ENCODE measurements at places on chromosomes 2 and 18.

DNA sequence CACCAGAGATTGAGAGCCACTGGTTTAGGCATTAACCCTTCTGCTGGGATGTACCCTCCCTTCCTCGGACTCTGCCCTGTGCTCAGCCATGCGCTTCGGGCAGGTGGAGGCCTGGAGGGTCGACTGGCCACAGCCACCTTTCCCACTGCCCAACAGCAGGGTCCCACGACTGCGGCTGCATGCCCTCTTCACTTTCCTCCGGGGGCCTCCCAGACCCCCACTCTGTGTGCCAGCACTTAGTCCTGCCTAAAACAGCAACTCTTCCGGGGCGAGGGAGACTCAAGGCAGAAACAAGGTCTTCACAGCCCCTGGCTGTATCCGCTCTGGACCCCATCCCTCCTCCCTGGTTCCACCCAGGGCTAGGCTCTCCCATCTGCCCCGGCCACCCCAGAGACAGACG, 31.3 kb upstream of the BIN1 start:
- no peak for DNase-seq

DNA sequence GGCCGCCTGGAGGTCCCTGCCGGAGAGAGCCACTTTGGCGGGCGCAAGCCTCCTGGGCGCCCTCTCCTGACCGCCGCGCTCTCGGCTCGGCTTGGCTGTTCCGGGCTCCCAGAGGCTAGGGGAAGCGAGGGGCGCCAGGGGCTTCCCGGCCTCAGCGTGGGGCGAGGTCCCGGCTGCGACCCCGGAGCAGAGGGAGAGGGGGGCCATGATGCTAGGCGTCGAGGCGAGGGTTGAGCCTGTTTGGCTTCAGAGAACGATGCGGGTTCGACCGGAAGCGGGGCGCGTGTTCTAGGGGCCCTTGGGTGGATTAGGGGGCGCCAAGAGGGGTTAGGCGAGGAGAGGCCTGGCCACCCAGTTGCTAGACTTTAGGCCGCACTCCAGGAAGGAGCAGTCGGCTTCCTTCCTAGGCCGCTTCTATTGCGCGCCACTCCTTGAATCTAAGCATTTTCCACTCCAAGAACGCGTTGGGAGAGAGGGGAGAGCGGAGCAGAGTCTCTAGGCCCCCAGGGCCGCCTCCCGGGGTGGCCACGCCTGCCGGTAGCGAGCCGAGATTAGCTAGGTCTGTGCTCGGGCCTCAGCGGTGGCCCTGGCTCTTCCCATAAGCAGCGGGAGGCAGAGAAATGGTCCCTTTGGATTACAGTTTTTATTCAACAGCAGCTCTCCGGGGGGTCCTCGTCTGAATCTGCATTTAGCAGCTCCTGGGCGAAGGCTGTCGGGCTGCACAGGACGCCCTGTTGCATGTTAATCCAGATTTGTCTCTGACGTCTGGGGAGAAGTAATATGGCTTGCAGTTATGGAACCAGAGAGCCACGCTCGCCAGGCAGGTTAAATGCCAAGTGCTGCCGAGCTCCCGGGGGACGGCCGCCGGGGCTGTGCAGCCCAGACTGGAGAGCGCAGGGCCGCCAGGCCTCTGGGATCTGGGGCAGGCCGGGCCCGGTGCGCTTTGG, 11.3 kb downstream of the MEIS1 start:
- DNase-seq, result no peak

DNA sequence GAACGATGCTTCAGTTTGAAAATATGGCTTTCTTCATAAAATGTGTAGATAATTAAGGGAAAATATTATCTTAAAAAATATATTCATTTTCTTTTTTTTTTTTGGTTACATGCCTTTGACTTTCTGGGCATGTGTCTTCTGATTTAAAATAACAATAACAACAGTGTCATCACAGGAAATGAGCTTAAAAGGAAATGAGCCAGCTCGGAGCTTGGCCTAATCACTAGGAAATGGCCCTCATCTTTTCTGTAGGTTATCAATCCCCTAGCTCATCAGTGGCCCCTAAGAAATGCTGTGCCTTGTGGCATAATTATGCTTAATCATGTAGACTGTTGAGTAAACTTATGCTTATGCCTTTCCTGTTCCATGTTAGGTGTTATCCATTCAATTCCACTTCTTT, 141.8 kb upstream of the FHL2 start:
- no peak for DNase-seq

- no peak for DNase-seq
Observed at GRCh38 chr2:120470041-120470965, 124.4 kb downstream of the INHBB start.

DNA sequence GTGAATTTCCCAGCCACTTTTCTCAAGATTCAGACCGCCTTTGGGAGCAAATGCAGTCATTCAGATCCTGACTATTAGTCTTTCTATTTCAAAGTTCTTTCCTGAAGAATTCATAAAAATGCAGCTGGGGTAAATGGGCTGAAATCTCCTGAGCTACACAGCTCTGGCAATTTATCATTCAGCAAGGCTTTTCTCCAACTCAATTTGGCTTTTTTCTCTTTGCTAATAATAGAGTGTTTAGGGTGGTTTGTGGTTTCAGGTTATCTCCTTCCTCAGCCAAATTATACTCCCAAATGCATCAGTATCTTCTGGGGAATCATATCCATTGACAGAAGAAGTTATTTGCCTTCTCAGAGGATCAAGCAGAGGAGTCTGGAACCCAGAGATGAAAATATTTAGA, 282.4 kb upstream of the SLC14A2 start:
- DNase-seq, result no peak

DNA sequence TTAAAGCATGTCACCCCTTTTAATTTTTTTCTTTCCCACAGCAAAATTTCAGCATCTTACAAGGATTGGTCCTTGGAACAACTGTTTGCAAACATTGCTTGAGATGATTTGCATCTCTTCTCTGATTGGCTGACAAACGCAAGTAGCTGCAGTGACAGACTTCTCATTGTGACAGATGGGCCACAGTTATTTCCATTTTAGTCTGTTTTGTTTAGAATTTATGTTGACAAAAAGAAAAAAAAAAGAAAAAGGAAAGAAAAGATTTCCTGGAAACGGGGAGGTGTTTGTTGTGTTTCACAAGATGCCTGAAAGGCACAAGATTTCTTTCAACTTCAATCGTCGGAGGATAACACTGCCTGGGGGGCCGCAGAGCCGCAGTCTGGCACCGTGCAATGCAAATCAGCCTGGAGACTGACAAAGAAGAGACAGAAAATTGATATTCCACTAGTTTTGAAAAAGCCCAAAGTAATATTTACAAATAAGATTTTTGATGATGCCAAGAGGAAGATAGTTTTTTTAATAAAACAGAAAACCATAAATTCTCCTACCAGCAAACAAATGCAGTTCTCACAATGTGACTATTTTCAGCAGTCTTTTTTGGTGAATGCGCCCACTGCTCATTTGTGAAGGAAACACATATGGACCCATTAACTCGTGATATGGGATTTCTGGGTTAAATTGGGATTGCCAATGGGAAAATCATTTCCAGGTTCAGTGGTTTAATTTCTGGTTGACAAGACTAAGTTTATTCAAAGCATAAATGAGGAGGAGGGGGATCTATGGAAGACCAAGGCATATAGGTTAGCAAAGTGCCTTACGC, 296.2 kb upstream of the SMIM21 start:
- DNase-seq, result no peak

GRCh38 chr2:74915743-74916142, 42.7 kb upstream of the POLE4 start:
- no peak for DNase-seq

DNA sequence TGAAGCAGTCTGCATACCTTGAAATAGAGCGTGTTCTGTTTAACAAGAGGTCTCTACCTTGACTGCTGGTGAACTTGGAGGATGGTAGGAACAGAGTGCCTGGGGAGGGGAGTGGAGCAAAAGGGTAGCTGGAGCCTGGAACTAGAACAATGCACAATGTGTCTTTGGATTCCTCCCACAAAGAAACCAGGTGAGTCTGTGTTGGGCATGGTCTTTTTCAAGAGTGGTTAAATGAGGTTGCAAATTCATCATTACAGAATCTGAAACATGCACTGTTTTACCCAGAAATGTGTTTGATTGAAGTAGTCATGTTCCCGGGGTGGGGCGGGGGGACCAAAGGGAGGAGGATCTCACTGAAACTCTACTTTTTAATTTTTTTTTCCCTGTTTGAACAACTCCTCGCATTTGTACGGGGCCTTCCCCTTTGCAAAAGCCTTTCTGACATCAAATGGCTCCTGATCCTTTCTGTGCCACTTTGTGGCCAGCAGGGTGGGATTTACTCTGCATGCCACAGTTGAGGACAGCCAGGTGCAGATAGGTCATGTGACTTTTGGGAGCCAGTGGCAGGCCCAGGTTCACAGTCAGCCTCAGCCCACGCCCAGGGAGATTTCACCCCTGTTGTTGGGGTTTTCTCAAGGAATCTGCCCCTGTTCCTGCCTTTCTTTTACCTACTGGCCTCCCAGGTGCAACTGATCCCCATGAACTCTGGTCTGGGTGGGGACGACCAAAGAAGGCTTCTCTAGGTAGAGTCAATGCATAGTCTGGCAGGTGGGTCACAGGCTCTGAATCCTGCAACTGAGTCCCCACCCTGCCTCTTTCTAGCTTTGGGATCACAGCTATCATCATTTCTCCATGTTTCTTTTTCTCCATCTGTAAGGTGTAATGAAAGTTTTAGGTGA, 28.2 kb downstream of the MYCN start:
- no peak for DNase-seq

DNA sequence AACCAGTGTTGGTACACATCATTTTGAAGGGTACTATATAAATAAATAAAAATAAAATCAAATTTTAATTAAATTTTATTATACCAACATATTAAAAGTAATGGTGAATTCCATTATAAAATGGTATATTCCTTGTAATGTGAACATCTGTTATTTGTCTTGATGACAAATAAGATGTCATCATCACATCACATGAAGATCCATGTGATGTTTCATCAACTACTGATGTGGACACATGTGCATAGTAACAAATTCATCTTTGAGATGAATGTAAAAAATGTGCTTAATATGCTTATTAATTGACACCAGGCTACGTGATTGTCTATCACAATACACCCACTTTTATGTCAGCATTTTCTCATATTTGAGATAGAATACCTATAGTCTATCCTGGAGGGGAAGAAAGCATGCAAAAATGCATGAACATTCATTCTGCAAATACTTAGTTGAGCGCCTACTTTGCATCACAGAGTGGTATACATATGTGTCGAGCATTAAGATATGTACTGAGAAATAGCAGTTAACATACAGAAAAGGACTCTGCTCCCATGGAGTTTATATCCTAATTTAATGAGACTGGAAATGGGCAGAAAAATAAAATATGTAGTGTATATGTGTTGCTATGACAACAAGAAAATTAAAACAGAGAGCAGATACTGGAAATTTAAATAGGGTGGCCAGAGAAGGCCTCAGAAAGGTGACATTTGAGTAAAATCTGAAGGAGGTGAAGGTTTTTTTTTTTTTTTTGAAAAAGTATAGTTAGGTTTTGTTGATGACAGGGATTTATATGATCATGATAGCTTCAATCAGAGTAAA, 281.1 kb downstream of the ARHGAP15 start:
- no peak for DNase-seq

DNA sequence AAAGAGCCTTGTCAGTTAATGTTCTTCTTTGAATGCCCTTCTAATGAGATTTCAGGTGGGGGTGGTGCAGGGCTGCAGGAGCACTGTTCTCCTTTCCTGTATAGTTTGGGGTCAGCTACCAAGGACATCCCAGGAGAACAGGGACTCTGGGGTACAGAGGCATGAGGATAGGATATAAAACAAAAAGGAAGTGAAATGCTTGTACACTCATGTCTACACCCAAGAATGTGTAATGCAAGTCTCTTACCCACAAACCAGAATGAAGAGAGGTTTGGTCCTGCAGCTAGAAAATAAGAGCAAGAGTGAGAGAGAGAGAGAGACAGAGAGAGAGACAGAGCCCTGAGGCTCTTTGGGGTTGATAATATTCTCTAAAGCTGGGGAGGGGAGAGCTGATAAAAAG, 151.8 kb upstream of the KCTD1 start:
- no peak for DNase-seq

DNA sequence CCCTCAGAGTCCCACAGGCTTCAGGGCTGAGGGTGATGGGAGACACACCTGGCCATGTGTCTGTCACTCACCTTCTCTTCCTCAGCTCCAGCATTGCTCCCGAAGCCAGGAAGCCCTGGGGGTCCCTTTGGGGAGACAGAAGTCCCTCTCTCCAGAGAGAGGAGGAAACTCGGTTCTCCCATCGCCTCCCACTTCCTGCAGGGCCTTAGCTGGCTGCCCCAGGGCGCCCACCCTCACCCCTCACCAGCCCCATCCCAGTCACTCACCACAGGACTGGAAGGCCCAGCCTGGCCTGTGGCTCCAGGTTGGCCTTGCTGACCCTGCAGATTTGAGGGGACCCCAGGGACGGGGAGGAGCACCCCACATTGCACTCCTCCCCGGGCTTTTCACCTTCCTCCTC, 2.7 kb upstream of the RAB6D start:
- no peak for DNase-seq

DNA sequence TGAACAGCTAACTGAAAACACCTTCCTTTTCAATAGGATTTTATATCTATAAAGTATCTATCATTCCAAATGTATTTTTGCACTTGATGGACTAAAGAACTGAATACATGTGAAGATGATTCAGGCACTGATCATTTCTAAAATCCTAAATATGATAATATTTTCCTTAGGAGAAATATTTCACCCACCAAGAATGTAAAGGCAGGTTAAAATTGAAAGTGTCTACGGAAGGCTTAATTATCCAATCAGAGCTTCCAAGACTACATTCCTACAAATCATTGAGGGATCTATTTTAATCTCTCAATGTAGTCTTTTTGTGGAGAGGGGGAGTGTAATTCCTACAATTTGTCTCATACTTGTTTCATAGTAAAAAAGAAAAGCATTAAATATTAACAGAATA, 3.6 kb downstream of the GALNT3 start:
- DNase-seq, result no peak

- no peak for DNase-seq
Observed at GRCh38 chr18:63220903-63221302, 98.7 kb downstream of the BCL2 start.

- DNase-seq, result no peak
Observed at GRCh38 chr2:158610059-158610458, 153.3 kb downstream of the PKP4 start.

DNA sequence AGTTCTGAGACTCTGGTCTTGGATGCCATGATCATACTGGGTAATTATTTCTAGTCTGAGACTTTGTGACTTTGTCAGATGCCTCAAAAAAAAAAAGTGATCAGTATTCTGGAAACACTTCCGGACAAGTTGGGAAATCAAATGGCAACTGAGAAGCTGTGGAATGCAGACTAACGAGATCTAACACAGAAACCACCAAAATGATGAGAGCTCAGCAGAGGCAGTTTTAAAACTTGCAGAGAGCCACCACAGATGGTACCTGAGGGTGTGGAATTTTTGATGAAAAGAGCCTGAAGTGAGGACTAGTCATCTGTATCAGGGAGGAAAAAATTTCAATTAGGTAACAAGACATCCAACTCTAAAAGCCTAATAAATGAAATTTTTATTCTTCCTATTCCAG, 5.5 kb upstream of the GPR75 start:
- no peak for DNase-seq

All from T-helper 22 cell (primary cell).